ENCODE measurements at places on chromosomes 6 and 20. TPM values are rescaled to one million over a fixed set of nuclear protein-coding genes. Genes with fewer than 3 reads are reported as not detected.

GATA5 gene
- polyA plus RNA-seq, result not detected

POLR1C gene
- 20.3 TPM for polyA plus RNA-seq

TAAR2 gene
- polyA plus RNA-seq, result not detected

SOX18 gene
- 9.8 TPM for polyA plus RNA-seq

MUC21 gene
- polyA plus RNA-seq, result not detected

TCF21 gene
- 0.07 TPM for polyA plus RNA-seq

DNA sequence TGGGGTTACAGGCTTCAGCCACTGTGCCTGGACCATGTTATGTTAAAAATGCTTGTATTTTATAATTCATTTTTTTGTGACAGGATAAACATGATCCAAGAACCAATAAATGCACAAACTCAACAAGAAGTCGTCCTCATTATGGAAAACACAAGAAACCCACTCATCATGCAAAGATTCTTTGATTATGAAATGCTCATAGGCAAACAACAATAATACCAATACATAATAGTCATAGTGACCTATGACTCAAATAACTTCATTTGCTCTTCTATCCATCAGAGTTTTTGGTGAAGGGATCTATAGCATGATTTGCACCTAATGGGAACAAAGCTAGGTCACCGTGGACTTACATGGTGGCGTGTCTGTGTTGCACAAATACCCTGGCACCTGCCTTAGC is 217.1 kb upstream of the THEMIS start:
- DNase-seq, result no peak

GRCh38 chr6:17178754-17179529 is 77.1 kb downstream of the STMND1 start:
- DNase-seq, result no peak

DNA sequence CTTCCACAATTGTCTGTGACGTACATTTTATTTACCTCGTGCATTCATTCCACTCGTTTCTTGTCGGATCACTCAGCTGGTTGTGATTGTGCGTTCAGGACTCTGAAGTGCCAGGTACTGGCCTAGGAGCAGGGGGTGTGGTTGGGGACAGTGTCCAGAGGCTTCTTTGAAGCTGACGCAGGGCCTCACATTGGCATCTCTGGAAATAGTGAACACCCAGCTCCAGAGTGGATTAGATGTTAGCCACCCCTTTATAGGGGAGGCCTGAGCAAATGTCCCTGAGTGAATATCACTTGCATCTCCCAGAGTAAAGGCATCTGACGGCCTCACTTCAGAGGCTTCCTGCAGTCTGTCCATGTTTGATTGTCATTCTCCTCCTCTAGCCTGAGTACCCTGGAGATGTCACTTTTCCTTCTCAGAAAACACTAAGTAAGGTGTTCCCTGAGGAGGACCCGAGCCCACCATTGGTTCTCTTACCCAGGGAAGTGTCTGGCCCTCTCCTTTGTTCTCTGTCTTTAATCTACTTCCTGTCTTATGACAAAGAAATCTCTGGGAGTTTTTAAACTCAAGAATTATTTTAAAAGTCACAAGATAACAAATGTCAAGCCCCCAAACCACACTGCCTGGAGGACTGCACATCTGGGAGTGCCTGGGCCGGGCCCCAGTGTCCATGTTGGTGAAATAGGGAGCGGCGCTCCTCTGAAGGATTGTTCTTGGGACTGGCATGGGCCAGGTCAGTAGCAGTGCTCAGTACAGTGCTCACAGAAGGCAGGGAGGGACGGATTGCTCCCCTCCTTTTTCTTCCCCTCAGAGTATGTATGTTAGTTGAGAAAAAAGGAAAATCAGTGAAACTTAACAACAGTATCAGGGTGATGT is 10.8 kb downstream of the STX16 start:
- no peak for DNase-seq

DNA sequence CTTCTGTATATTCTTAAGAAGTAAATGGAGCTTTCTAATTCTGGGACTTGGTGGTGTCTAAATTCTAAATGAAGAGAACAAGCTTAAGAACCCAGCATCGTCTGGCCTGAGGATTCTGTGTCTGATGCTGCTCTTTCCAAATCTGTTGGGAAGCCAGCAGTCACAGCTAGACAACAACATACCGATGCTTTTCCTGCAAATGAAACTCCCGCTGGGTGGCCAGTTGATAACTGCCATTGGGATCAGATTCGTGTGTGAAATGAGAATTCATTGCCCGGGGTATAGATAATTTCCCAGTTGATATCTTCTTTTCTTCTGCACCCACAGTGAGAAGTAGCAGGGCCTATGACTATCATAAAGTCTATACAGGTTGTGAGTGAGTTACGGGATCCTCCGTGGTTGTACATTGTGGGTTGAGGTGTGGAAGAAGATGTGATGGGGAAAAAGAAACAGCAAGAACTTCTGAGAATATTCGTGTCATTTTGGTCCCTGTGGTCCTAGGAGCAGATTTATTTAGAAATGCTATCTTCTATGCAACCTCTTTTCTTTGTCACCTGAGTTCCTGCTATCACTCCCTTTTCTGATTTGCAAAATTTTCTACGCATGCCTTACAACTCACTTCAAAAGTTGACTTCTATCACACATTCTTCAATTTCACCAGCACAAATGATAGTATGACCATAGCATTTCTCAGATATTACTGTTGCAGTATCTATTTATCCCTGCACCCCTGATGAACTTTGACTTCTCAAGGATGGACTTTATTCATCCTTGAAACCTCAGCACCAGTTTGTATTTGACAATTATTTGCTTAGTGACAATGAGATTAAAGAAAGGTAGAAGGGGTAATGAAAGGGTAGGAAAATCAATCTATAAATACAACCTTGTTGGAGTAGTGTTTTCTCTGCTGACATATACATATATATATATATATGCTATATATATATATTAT is 10.4 kb downstream of the NOX3 start:
- DNase-seq, result no peak

DNA sequence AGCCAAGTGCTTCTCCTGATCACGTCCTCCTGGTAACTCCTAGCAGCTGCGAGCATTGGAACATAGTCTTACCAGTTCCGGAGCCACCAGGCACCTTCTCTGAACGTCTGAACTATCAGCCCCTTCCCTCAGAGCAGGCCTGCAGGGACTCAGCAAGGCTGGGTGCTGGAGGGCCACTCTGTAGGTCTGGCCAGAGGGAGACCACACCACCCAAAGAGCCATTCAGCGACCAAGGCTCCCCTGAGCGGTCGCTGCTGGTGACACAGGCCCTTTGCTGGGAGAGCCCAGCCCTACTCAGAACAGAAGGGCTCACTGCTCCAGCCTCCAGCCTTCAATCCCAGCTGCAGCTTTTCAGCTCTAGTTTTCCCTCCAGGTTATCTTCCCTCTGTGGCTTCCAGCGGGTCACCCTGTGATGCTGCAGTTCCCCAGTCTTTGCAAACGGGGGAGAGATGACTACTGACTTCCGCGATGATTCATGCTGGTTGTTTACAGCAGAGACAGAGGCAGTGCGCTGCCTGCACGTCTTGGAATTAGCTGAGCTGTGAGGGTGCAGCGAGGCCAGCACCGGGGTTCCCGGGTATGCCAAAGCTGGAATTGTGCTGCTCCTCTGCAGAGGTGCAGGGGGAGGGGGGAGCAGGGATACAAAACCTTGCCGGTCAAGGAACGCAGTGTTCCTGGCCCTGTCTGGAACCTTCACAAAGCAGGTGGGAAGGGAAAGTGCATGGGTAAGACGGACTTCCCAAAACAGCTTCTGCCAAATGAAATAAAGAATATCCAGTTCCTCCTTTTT is 161.4 kb downstream of the LY86 start:
- no peak for DNase-seq

GRCh38 chr6:136895901-136896300 is 26.2 kb upstream of the SLC35D3 start:
- no peak for DNase-seq

DNA sequence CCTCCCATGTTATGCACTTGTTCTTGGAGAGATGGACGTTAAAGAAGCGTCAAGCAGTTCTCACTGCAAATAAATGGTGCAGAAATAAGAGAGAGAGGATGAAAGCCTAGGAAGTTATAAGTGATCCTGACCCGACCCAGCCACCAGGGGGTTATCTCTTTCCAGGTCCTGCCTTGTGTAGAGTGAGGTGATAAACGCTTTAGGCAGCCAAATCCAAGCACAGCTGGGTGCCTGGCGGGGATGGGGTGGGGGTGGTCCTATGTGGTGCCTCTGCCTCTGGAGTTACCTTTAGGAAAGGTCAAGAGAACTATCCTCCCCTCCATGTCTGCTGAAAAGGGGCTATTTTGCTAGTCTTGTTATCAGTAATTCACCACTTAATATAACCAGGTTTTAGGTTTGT is 9.2 kb upstream of the TFAP2A start:
- no peak for DNase-seq

- no peak for DNase-seq
These were observed 27.0 kb upstream of the TFB1M start for GRCh38 chr6:155341130-155341828.

- DNase-seq, result no peak
These were observed 98.1 kb downstream of the FAM120B start for GRCh38 chr6:170404697-170405096.

- DNase-seq, result no peak
These were observed 199.9 kb downstream of the LRFN2 start for GRCh38 chr6:40387127-40387870.

DNA sequence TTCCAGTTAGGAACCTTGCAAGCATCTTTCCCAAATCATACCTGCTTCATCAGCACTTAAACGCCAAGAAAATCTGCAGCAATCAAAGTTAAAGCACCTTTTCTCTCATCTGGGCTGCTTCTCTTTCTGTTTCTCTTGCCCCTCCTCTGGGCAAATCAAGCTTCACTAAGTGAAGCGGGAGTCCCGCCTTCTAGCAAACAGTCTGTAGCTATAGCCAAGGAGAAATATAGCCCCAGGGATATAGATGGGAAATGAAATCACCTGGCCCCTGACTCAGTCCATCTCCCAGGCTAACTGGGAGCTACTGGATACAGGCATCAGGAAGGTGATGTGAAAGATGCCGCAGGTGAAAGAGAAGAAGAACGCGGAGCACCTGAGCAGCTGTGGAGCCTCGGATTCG is 481.9 kb downstream of the C6orf118 start:
- no peak for DNase-seq

DNA sequence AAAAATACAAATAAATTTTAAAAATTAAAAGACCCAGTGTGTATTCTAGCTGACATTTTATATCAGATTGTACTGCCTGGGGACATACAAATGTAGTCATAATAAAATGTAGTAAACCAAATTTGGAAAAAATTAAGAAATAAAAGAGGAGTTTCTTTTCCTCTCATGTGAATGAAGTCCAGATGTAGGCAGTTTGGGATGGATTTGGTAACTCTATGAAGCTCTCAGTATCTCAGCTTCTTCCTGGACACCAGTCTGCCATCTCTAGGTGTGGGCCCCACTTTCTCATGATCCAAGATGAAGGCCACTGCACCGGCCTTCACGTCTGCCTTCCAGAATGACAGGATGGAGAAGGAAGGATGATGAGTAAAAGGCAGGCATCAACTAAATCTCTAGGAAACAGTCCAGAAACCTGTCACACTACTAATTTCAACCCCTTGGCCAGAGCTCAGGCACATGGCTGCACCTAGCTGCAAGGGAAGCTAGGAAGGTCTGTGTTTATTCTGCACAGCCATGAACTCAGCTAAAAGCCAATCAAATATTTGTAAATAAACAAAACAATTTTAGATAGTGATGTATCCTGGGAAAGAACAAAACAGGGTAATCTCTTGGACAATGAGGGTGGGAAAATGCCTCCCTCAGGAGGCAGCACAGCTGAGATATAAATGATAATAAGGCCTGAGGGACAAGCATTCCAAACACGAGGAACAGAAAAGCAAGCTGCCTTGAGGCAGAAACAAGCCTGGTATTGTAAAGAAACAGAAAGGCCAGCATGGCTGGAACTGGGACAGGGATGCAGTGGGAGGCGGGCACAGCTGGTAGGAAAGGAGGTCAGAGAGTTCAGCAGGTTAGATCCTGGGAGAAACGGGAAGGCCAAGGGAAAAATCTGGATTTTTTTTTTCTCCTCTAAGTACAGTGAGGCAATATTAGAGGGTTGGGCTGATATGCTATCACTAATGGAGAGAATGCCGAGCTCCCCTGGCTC is 88.5 kb upstream of the PTPN1 start:
- no peak for DNase-seq

DNA sequence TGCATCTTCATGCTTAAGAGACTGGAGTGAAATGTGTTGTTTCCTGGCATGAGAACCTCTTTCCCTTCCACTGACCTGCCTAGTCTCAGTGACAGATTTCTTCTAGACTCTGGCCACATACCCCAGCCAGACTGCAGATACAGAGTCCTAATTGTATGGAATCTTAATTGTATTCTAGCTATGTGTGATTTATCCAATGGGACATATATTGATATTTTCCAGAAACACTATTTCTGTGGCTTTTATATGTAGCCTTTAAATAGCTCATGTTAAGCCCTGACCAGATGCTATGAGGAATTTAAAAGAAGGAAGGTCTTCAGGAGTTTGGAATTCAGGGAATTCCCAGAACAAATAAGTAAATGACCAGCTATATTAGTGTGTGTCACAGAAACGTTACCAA is 99.0 kb downstream of the FIG4 start:
- no peak for DNase-seq

- DNase-seq, result no peak
These were observed 175.9 kb downstream of the ZDHHC14 start for GRCh38 chr6:157556671-157557430.

- peak; percentile 79 for DNase-seq
These were observed 12.1 kb upstream of the C20orf203 start for GRCh38 chr20:32685541-32686529.

DNA sequence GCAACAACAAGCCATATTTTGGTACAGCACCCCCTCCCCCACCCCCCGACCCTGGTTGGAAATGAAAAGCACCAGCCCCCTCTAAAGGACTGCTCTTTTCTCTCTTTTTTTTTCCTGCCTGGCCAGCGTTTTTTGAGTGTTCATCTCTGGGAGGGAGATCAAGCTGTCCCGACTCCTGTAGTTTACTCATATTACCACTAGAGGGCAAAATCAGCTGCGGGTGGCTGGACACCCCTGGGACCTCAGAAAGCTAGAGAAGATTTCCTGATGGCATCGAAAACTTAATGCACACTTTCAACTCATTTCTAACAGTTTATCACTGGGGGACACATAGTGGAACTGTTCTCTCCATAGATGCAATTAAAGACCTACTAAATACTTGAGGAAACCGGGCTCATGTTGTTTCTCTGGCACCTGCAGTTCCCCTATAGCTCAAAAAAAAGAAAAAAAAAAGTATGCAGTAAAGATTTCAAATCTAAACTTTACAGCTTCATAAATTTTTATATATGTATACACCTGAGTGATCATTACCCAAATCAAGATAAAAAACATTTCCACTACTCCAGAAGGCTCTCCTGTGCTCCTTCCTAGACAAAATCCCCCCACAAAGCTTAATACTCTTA is 24.4 kb downstream of the CNBD2 start:
- peak; percentile 77 for DNase-seq
